ENCODE measurements at places on chromosomes 5 and 9.
A peak's percentile ranks its signal among the peaks of the same experiment; 100 is the strongest.

DNA sequence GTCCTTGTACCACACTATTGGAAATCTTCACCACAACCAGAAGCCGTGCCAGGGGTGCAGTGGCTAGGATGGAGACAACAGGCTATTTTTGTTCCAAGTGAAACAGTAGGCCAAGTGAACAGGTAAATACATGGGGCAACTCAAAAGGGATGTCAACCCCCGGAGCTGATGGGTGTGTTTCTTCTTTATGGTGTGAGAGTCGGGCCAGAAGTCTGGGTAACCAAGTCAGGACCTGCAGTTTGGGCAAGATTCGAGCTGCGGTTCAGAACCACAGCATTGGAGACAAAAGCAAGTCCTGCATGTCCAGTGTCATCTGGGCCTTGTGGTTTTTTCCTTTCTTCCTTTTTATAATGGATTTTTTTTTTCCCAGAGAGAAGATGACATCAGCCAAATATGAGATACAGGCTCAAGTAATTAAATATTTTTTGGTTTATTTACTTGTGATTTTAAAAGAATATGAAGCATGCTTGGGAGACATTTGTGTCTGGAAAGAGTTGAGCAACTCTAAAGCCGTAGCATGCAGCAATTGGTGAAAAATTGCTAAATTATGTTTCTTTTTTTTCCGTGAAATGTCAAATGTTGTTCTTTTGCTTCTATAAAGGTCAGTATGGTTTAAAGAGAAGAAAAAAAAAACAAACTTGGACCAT, 261.6 kb downstream of the ARRDC3 start:
- DNase-seq: no peak

- DNase-seq: peak; percentile 33
Measured at GRCh38 chr9:76403352-76403751, 9.1 kb upstream of the RFK start.

DNA sequence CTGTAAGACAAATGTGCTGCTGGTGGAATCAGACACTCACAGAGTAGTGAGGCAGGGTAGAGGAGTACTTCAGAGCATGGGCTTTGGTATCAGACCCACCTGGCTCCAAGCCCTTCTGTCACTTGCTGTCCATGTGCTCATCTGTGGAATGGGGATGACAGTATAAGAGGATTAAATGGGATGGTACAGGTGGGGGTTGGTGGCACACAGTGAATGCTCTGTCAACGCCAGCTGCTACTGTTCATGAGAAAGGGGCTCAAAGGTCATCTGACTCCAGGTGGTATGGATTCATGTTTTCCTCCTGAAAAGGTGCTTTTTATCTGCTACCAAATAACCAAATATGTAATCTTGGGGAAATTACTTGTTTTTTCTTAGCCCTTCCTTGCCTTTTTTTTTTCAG, 23.0 kb upstream of the PPARGC1B start:
- no peak for DNase-seq

GRCh38 chr9:77125665-77126064, 51.7 kb upstream of the VPS13A start:
- DNase-seq: no peak

DNA sequence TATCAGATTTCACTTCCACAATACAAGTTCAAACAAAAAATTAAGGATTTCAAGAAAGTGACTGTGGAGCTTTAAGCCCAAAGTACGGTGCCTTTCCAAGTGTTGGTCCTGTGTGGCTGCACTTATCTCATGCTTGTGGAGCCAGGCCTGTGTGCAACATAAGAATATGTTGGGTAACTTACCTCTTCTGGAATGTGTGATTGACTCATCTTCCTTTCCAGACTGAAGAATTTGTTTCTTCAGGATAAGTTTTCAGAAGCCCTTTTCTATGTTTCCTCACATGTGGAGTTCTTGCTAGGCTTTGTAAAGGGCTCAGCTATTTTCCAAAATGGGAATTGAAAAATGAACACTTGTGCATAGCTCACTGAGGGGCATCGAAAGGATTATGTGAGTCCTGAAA, 485.1 kb upstream of the PAPPA start:
- DNase-seq: no peak

GRCh38 chr5:142811866-142812557, 41.8 kb downstream of the ARHGAP26 start:
- DNase-seq: no peak

DNA sequence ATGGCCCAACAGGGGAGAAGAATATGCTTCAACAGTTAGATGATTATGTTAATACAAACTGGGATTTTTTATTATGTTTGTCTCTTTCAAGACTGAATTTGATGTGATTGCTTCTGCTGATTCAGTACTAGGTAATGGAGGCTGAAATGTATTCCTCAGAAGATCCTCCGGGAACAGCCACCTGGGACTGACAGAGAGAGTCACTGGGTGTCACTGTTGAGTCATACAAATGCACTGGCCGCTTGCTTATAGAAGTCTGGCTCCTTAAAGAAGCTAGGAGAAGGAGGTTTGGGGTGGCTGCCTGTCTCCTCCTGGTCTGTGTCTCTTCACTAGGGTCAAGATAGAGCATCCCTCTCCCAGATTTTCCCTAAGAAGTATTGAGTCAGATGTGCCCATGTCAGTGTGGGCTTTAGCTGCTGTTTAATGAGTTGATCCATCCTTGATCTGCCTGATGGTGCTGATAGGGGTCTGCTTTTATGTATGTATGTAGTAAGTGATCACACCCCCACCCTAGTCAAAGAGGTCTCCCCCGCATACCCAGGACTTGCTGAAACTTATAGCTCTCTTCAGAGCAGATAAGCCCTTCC, 773.4 kb downstream of the BRINP1 start:
- DNase-seq: peak; percentile 16

- DNase-seq: no peak
Measured at GRCh38 chr5:39730006-39730405, 305.2 kb upstream of the DAB2 start.

DNA sequence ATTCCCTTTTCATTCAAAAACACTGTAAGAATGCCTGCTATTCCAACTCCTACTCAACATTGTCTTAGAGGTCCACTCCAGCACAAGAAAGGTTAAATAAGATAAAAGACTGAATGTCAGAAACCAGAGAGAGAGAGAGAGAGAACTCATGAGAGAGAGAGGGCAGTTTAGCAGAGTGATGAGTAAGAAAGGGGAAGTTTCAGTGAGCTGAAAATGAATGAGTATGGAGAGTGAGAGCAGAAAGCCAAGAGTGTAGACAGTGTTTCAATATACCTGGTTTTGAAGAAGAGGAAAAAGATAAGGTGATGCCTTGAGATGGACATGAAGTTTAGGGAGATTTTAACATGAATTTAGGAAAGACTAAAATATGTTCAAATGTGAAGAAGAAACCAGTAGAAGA, 528.0 kb upstream of the SEMA6A start:
- no peak for DNase-seq

GRCh38 chr5:146643776-146644175, 127.8 kb upstream of the GPR151 start:
- no peak for DNase-seq

GRCh38 chr9:97447001-97447400, 35.1 kb downstream of the TDRD7 start:
- no peak for DNase-seq

GRCh38 chr5:53100606-53101005, 9.0 kb downstream of the MOCS2 start:
- no peak for DNase-seq

DNA sequence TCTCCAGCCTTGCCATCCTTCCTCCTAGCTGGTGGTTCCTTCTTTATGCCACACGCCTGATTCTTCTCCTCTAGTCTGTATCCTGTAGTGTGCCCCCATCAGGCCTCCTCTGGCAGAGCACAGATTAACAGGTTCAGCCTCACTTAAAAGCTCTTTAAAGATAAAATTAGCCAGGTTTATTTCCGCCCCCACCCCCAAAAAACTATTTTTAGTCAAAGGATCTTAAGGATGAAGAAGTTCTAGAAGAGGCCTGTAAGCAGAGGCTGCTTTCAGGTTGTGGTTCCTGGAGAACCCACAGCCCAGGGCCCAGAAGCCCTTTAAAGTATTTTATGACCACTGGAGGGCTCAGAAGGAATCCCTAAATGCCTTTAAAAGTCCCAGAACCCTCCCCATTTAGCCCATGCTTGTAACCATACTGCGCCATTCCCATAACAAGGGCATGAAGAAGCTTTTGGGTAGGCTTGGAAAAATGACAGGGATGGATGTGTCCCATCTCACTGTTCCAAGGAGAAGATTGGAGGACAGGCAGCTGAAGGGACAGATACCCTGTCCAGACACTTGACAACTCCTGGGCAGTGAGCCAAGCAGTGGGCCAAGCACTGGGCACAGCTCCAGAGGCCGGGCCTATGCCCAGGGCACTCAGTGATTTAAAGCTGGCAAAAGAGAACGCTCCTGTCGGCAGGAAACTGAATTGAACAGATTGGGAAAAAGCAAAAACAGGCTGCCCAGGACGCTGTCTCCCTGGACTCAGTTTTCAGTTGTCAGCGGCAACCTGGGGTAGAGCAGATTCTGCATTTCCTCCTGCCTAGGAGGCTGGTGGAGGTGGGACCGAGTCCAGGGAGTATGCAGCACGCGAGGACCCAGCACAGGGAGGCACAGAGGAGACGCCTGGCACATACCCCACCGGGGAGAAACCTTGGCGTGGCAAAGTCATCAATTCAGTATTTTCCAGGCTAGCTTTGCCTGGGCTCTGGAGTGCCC, 106.3 kb upstream of the SSBP2 start:
- DNase-seq: peak; percentile 86

GRCh38 chr9:73118898-73119554, 32.6 kb upstream of the ANXA1 start:
- DNase-seq: no peak

GRCh38 chr9:19922476-19923118, 133.8 kb upstream of the SLC24A2 start:
- peak; percentile 50 for DNase-seq

DNA sequence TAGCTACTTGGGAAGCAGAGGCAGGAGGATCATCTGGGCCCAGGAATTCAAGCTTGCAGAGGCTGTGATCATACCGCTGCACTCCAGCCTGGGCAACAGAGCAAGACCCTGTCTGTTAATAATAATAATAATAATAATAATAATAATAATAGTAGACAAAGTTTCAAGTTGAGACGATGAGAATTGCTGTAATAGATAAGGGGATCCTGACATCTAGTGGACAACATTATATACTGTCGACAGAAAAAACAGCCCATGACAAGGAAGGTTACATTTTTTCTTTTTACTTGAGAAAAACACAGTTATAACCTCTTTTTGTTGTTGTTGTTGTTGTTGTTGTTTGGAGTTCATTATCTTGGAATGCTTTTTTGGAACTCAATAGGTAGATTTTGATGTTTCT, 35.3 kb downstream of the NDFIP1 start:
- DNase-seq: peak; percentile 29

Measured in hippocampal formation (tissue), 2 donors.